ENCODE measurements at places on chromosomes 16 and 17.

DNA sequence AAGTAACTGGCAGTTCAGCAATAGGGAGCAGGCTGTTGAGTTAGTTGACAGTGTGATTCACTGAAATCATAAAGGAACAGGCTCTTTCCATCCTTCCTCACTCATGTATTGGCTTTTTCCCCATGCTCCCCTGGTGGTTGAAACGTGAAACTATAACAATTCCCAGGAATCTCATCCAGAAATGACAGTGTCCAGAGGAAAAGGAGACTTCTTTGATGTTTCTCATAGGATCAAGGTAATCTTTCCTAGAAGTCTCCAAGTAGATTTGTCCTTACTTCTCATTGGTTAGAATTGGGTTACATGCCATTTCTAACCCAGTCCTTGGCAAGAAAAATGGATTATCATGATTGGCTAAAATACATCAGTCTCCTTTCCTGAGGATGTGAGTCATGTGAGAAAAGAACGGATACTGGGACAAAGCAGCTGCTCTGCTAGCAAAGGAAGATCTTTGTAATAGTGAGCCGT is 14.4 kb downstream of the TTC19 start:
- DNase-seq = no peak

DNA sequence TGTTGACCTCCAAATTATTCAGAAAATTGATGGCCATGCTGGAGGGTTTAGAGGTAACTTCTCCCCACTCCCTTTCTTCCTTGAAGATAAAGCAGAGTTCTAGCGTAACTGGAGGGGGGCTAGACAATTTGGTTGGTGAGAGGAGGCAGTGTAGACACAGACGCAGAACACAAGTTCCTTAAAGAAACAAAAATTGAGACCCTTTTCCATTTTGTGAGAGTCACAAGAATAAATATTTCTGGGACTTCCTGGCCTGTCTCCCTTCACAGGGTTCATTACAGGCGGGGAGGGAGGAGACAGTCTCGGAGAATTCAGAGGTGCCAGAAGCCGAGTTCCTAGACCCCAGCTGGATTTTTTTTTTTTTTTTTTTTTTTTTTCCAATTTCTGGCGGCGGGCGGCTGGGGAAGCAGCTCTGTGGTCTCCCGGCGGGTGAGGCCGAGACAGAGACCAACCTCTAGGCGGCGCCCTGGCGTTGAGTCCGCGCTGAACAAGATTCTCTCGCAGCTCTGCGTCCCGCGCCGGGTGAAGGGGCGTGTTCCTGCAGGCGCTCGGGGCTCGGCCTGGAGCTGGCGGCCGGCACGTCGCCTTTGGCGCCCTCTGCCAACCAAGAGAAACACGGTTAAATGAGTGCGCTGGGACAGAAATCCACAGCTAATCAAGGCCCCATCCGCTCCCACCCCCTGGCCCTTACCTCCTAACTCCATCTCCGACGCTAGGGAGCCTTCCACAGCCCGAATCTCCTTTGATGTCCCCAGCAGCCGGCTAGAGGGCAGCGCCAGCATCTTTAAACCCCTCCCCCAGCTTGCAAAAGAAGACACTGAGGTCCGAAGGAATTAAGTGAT is 10.2 kb upstream of the HOXB9 start:
- DNase-seq = peak; percentile 50

DNA sequence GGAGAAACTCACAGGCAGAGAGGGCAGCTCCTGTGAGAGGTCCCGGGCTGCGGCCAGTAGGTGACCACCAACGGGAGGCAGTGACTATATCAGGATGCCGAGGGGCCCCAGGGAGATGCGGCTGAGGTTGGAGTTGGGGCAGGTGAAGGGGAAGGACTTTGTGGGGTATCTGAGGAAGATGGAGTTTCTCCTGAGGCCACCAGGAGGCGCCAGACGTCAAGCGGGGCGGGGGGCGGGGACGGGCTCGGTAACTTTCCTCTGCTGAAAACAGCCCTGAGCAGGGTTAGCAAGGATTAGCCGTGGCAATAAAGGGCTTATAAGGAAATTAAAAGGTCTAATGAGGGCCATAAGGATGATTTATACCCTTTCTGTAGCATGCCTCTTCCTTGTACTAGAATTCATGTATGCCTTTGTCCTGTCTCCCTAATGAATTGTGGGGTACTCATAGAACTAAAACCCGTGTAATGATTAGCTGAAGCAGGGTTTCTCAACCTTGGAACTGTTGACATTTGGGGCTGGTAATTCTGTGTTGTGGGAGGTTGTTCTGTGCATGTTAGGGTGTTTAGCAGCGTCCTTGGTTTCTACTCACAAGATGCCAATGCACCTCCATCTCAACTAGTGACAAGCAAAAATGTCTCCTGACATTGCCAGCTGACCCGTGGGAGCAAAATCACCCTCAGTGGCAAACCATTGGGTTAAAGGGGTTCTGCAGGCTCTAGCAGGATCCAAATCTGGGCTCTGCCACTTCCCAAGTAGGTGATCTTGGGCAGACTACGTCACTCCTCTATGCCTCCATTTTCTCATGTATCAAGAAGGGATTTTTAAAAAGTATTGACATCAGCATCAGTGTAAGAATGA is 74.8 kb upstream of the GRIN2A start:
- DNase-seq = peak; percentile 32

GRCh38 chr17:80504686-80505413 is 28.4 kb upstream of the NPTX1 start:
- no peak for DNase-seq

GRCh38 chr16:456891-457483 is 31.5 kb downstream of the RAB11FIP3 start:
- no peak for DNase-seq

GRCh38 chr17:59292174-59292523 is 39.3 kb upstream of the YPEL2 start:
- DNase-seq = no peak

- no peak for DNase-seq
Measured at GRCh38 chr16:52592778-52593177, 45.8 kb upstream of the TOX3 start.
